ENCODE measurements at places on chromosomes 13 and 19. TPM values are rescaled to one million over a fixed set of nuclear protein-coding genes. Genes with fewer than 3 reads are reported as not detected.
A peak's percentile ranks its signal among the peaks of the same experiment; 100 is the strongest.

DNA sequence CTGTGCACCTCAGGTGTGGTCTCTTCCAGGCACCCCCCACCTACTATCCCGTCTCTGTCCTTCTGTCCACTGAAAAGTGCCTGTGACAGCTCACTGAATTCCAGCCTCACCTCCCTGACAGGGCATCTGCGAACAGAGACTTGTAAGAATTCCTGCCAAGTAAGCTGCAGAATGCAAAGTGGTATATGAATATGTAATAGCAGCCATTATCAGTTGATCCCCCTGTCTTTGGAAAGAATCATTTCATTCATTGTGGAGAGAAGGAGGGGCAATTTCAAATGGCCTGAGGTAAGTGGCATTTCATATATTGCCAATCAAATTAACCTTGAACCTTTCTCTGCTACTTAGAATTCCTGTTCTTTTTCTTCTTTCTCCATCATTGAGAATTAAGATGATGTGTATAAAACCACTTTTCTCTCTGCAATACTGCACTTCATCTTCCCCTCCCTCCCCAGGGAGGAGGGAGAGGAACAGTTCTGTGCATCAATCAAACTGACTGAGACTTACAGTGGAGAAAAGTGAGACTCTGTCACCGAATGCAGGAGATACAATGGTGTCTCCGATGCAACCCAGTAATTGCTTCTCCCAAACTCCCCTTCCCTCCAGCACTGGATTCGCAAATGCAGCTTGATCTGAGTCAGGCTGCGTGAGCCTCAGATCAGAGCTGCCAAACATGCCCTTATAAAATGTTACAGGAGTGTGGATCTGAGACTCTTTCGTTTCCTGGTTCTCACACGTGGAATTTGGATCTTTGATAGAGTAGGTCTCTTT lies 91.7 kb downstream of the SLC10A2 start:
- no peak for DNase-seq

- DNase-seq = no peak
Observed at GRCh38 chr19:42010245-42011126, 16.5 kb upstream of the ATP1A3 start.

GRCh38 chr13:36068566-36068965 lies 62.6 kb downstream of the DCLK1 start:
- DNase-seq = no peak

- DNase-seq = no peak
Observed at GRCh38 chr13:110511509-110512181, 49.9 kb downstream of the RAB20 start.

DNA sequence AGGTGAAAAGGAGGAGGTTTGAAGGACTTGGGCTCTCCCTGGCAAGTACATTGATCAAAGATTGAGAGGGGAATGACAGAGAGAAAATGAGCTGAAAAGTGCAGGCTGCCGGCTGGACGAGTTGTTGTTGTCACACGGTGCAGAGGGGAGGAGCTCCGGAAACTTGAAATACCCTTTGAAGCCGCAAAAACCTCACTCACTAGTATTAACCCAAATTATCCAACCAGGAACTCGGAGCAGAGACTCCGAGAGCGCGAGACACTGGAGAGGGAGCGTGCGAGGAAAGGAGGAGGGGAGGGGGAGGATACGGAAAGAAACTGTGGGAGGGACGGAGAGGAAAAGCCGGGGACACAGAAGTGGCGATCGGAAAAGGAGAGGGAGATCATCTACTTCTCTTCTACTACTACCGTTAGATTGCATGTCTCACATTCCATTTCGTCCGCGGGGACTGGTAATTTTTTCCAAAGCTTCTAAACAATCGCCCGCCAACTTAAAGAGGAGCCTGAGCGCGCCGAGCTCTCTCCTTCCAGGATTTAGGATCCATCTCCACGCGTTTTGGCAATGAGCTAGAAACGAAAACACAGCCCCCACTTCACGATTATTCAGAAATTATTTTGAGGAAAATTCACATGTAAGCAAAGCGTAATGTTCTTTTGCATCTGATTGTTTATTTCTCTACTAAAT lies at the start of gene DACH1:
Gene DACH1, minus strand, starts transcription at position 74 of the 684 bp plus-strand sequence.
- DNase-seq = peak; percentile 59

The OR7D2 gene
- total RNA-seq = not detected

The DIAPH3 gene
- total RNA-seq = 0.88 TPM

The IGFL2 gene
- total RNA-seq = not detected

The LGI4 gene
- 37.8 TPM for total RNA-seq

The NDUFS7 gene
- total RNA-seq = 67.5 TPM

The ZNF415 gene
- 14.1 TPM for total RNA-seq
